Activated CD4-positive, CD25-positive, alpha-beta regulatory T cell (primary cell): ENCODE measurements at places on chromosomes 1 and 21.
A peak's percentile ranks its signal among the peaks of the same experiment; 100 is the strongest.

DNA sequence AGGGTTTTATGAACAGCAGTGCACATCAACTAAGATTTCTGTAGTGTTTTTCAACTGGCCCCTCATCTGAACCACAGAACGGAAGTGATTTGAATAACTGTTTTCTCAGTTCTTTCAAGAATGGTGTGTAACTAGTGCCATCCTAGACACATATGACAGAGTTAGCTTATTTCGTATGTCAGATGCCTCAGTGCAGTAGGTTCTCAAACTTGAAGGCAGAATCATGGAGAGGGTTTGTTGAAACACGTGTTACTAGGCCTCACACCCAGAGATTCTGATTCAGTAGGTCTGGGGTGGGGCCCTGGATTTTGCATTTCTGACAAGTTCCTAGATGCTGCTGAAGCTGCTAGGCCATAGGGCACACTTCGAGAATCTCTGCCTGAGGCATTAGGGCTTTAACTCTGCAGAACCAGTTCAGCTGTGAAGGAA, 49.0 kb downstream of the SCCPDH start:
- no peak for DNase-seq

GRCh38 chr1:232904566-232904965, 45.8 kb upstream of the NTPCR start:
- no peak for DNase-seq

DNA sequence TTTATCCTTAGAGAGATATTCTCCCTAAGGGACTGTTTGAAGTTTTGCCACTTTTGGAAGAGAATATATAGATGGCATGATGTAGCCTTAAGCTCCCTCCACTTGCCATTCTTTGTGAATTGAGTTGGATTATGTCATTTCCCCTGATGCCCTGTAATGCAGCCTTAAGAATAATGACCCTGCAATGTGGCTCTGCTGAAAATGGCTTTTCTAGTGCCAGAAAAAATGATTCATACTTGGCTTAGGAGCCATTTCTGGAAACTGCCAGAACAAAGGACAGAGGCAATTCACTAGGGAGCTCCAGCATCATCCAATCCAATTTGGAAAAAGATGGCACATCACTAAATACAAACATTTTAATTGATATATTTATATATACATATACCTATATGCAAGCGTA, 265.3 kb downstream of the SPATA17 start:
- no peak for DNase-seq

GRCh38 chr1:242890192-242890741, 364.8 kb downstream of the CEP170 start:
- DNase-seq: no peak

DNA sequence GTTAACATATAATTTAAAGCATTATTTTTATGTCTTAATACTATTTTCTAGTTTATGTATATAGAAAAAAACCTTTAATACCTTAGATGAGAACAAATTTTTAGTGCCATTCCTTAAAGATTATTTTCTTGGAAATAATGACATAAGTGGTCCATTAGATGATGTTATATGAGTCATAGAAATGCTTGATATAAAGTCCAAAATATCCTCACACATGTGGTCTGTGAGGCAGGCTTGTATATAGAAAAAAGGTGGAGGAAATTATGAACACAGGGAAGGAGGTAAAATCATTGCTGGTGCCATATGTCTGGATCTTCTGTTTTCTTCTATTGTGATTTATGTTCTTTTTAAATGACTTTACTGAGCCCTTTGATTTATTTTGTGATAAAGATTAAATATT, 79.3 kb downstream of the MAP3K7CL start:
- DNase-seq: no peak

DNA sequence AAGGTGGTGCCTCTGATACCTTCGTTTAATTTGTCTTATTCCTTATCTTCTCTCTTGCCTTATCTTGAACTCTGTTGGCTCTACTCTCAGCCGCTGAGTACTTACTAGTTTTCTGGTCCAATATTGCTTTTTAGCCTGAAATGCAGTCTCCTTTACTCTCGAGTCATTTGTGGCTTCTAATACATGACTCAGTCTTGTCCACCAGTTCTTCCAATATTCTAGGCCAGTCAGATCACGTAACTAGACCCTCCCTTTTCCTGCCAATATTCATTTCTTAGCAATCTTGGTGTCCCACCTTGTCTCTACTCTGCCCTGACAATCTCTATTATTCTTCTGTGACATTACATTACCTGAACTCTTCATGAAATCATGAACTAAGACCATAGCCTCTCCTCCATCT, 555.8 kb downstream of the DPYD start:
- no peak for DNase-seq

GRCh38 chr1:204731509-204731908, 46.0 kb upstream of the LRRN2 start:
- no peak for DNase-seq

DNA sequence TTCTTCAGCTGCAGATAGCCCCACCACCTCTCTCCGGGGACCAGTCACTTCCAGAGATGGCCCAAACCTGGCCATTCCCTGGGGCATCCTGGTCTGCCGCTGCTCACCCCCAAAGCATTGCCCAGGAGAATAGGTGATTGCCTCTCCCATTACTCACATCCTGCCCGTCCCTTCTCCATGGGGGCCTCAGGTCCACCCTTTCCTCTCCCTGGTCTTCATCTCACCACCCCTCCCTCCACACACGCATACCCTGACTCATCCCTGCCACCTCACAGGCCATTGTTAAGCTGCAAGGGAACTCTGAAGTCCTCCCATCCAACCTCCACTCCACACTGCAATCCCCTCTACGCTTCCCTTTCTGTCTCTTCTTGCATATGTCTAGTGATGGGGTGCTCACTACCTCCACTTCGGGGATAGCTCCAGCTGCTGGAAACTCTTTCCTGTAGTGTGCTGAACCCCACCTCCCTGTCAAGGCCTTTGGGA, at the start of gene PLEKHG5:
Gene PLEKHG5, minus strand, starts transcription at position 188 of the 483 bp plus-strand sequence. CDS start 14,096 bp downstream, outside the sequence.
- DNase-seq: no peak

DNA sequence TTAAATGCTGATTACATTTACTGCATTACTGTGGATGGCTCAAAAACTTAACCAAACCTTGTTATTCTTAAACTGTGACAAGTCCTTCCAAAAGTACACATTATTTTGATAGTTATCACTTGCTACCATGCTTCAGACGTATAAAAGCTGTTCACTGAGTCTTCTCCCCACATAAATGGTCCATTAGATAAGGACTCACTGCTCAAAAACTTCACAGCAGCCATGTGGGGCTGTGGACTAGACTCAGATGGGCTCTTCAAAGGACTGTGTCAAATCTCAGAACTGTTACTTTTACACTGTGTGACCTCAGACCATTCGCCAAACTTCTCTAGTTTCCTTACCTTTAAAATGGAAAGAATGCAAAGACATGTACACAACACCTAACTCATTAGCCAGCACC, 11.6 kb downstream of the SCAF4 start:
- no peak for DNase-seq

GRCh38 chr21:24856326-24856725, 751.0 kb downstream of the MRPL39 start:
- DNase-seq: no peak

GRCh38 chr1:226813671-226814591, 56.5 kb upstream of the PSEN2 start:
- DNase-seq: no peak

DNA sequence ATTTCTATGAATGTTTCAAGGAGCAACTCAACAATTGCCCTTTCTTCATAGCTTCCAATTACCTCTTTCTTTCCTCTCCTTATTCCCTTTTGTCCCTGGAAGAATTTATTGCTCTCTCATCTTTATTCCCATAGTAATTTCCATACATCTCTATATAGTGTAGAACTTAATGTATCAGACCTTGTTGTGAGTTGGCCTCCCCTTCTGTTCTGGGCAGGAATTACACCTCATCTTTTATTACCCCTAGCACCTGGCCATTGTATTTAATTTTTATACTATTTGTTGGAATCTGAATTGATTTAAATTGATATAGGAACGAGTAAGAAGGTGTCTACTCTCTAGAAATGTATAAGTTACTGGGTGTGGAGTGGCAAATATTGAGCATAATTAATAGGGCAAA, 114.5 kb downstream of the CACHD1 start:
- DNase-seq: no peak

DNA sequence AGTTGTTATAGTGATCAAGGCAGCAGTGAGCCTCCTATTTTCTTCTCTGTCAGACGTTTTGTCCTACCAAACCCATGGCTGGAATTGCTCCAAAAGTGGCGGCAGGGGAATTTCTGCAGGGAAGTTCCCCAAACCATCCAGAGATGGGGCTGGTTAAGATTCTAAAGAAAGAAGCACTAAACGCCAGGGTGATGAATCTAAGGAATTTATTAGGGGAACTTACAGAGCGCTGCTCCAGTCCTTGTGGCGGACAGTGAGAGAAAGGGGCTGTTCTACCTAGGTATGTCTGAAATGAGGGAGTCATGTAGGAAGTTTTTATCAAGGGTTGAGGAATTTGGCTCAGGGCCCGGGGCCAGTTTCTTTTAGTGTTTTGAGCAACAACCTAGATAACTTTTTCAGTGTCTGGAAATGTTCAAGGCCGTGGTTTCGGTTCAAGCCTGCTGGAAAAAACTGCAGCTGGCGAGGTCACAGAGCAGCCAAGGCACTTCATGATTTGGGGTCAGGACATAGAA, 222.4 kb upstream of the B3GALT2 start:
- DNase-seq: no peak

GRCh38 chr1:84374991-84375696, 23.1 kb upstream of the DNASE2B start:
- no peak for DNase-seq

DNA sequence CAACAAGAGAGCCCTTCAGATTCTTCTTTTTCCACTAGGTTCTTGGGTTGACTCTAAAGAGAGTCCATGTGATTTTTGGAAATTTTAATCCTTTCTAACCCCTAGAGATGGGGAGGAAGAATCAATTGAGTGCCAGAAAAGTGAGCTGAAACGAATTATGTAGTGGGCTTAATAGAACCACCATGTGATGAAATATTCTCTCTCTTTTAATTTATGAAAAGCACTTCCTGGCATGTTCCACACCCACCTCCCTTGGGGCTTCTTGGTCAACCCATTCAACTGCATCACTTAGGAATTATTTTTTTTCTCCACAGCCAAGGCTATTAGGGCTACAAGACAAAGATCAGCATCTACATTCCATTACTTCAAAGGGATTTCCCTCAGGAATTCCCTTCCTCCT, 79.6 kb downstream of the ZC3H11B start:
- no peak for DNase-seq

GRCh38 chr1:53090227-53091147, 28.5 kb downstream of the PODN start:
- DNase-seq: no peak

GRCh38 chr1:3577300-3577699, 34.0 kb downstream of the MEGF6 start:
- no peak for DNase-seq

GRCh38 chr1:154769193-154769895, 100.7 kb downstream of the KCNN3 start:
- no peak for DNase-seq

- no peak for DNase-seq
Observed at GRCh38 chr1:230632273-230632873, 9.9 kb upstream of the COG2 start.

- no peak for DNase-seq
Observed at GRCh38 chr1:234954613-234955012, 174.0 kb downstream of the TOMM20 start.

GRCh38 chr1:158527190-158527815, 26.9 kb downstream of the OR6Y1 start:
- DNase-seq: no peak

- no peak for DNase-seq
Observed at GRCh38 chr1:164592634-164593033, 33.6 kb downstream of the PBX1 start.

GRCh38 chr1:5973771-5974170, 18.5 kb downstream of the NPHP4 start:
- no peak for DNase-seq

DNA sequence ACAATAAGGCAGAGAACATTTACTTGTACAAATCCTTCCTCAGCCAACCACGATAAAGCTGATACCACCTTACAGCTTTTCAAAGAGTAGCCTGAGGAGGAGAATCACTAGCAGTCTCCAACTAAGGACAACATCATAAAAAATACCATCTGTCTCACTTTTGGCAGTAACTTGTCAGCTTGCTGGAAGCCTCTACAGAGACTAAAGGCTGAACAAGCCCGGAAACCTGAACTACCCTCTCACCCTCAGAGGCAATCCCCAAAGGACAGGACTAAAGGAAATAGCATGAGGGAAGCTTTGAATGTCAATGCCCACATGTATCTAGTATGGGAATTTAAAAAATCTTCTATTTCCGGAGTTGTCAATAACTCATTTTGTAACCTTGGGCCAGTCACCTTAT, 10.6 kb downstream of the SRSF4 start:
- no peak for DNase-seq

GRCh38 chr21:40625991-40626390, 221.0 kb downstream of the DSCAM start:
- no peak for DNase-seq

GRCh38 chr1:101902199-101902598, 94.5 kb downstream of the OLFM3 start:
- no peak for DNase-seq

GRCh38 chr1:191498318-191498717, 659.9 kb upstream of the RGS18 start:
- DNase-seq: no peak

DNA sequence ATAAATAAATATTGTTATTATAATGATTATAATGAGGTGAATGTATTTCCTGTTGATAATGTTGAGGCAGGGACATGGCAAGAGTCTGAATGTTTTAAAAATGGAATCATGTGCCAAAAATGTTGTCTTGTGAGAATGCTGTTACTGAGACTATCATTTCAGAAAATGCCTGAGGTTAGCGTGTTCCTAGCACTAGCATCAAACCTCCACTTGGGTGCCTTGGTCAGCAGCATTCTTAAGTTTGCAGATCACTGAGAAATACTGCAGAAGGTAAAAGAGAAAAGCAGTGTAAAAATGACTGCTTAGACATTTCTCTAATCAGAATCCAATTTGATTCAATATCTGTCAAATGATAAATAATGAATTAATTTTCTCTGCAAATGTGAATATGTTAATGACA, 50.8 kb downstream of the OLFM3 start:
- no peak for DNase-seq

GRCh38 chr1:16076865-16077238, 3.4 kb upstream of the FAM131C start:
- DNase-seq: no peak

GRCh38 chr1:12769031-12769430, 4.5 kb upstream of the PRAMEF12 start:
- no peak for DNase-seq

GRCh38 chr1:27357281-27358037, 9.3 kb downstream of the MAP3K6 start:
- DNase-seq: peak; percentile 66

DNA sequence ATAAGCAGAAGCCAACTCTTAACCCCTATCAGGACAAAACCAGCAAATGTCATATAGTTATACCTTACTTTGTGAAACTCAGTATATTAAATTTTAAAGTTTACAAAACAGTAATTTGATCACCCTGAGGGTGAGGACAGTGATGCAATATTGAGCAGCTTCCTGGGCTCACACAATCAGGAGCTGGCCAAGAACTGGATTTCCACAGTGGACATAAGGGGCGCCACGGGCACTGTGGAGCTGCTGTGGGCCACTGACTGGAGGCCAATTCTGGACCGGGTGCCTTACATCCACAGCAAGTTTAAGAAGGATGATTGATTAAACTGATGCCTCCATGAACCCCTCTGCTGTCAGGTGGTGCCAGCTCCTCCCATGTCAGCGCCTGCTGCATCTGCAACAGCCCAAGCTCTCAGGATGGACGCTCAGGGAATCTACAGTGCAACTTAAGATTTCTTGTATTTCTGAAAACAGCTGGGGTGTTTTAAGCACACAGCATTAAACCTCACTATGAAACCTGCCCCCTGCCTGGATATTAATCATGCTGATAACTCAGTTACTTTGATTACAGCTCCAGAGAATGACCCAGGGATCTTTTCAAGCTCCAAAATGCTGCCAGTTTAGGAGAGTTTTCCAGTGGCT, 55.9 kb downstream of the TOR3A start:
- DNase-seq: no peak
